ENCODE measurements at places on chromosomes 1 and 21.

DNA sequence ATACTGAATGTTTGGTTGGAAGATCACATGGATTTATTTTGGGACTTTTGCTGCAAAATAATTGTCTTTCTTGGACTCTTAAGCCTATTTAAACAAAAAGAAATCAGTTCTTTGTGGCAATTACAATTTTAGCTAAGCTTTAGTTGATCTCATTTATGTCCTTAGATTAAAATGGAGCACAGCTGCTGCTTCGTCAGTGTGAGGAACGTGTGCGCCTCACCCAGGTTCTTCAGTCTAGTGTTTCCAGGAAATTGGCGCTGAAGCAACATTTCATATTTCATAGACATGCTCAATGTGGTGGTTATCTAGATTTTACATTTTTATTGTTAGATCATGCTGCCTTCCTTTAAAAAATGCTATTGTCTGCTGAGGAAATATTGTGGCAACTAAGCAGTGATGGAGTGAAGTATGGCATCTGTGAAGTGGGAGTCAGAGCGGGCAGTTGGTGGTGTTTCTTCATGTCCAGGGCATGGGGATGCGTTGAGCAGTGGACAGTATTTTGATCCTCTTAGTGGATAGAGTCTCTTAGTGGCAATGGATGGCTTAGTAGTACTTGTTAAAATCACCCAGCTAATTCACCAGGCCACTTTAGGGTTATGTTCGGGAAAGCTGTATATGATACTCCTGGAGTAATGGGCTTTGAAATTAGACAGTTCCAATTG lies 5.6 kb downstream of the DDI2 start:
- DNase-seq = no peak
- no peak overlapping the region for H3K4me3 ChIP-seq
- H3K36me3 ChIP-seq = peaks cover 35% of the 10 kb centered on the region
- no peaks in the 10 kb centered on the region for H3K27me3 ChIP-seq
- peaks cover 77% of the 10 kb centered on the region for H3K4me1 ChIP-seq

DNA sequence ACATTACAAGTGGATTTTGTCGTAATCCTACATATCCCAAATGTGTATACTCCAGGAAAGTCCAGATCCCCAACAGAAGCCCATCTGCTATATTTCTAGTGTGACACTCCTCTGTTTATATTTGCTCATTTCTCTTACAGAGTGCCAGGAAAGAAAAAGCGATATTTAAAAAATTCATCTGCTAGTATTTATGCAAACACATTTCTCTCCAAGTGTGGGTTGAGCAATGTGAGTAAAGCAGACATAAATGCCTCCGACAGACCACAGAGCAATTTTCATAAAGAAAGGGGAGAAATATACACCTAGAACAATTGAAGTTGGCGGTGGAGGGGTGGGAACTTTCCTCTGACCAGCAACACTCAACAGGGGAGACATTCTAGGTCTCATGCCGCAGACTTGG lies 22.2 kb upstream of the RAP1A start:
- no peaks in the 10 kb centered on the region for H3K27me3 ChIP-seq
- peak overlapping the region; percentile 34 for H3K4me3 ChIP-seq
- DNase-seq = no peak
- peaks cover 2% of the 10 kb centered on the region for H3K36me3 ChIP-seq
- H3K4me1 ChIP-seq = peaks cover 100% of the 10 kb centered on the region

DNA sequence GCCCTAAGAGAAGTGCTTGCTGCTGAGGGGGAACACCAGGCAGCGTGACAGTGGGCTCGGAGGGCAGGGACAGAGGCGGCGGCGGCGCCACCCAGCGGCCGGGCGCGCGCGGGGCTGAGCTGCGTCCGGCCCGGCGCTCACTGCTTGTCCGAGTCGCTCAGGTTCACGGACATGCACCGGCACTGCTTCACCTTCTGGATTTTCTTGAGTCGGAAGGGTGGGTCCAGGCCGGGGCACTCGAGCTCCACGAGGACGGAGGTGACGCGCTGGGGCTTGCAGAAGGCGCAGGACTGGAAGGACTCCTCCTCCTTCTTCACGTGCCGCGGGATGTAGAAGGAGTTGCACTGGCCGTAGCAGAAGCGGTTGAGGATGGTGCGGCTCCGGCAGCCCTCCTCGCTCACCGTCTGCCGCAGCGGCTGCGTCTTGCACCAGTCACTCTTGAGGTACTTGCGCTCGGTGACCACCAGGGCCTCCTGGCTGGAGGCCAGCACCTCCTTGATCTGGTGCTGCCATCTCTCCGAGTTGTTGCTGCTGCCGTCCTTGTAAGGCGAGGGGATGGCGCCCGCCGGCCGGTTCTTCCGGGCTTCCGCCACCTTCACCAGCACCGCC lies 119.0 kb downstream of the GREM2 start:
- H3K27ac ChIP-seq = no peak overlapping the region
- no peak overlapping the region for H3K4me3 ChIP-seq
- H3K36me3 ChIP-seq = no peaks in the 10 kb centered on the region
- no peak for DNase-seq
- no peaks in the 10 kb centered on the region for H3K4me1 ChIP-seq

DNA sequence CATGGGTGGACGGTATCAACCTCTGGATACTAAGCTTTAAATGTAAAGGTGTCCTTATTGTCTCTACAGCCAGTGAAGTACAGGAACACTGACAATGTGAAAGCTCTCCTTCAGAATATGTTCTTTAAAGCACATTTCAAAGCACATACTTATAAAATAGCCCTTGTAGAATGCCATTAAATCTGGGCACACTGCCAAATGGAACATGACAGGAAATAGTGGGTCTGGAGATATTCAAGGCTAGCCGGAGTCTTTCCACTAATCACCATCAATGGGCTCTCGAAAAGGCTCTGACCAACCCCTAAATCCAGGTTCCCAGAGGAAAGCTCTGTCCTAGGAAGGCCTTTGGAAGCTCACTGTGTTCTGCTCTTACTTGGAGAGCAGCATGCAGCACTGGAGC lies 46.6 kb downstream of the PLD5 start:
- peaks cover 8% of the 10 kb centered on the region for H3K27me3 ChIP-seq
- H3K4me3 ChIP-seq = no peak overlapping the region
- no peak overlapping the region for H3K27ac ChIP-seq
- DNase-seq = no peak
- no peaks in the 10 kb centered on the region for H3K4me1 ChIP-seq

GRCh38 chr21:44332965-44333364 lies 6.2 kb downstream of the CFAP410 start:
- DNase-seq = no peak
- H3K36me3 ChIP-seq = peaks cover 3% of the 10 kb centered on the region
- H3K4me1 ChIP-seq = peaks cover 1% of the 10 kb centered on the region
- no peak overlapping the region for H3K4me3 ChIP-seq
- no peak overlapping the region for H3K27ac ChIP-seq

- no peaks in the 10 kb centered on the region for H3K36me3 ChIP-seq
- no peak for DNase-seq
- H3K4me3 ChIP-seq = no peak overlapping the region
- peak overlapping the region; percentile 58 for H3K27ac ChIP-seq
- H3K27me3 ChIP-seq = no peaks in the 10 kb centered on the region
Measured at GRCh38 chr1:183652107-183652506, 1.0 kb downstream of the APOBEC4 start.

- no peak for DNase-seq
- H3K27me3 ChIP-seq = no peaks in the 10 kb centered on the region
Measured at GRCh38 chr1:172293429-172293828, 127.1 kb upstream of the C1orf105 start.

GRCh38 chr1:184973272-184974055 lies 844 bp downstream of the NIBAN1 start:
- peaks cover 8% of the 10 kb centered on the region for H3K36me3 ChIP-seq
- peaks cover 32% of the 10 kb centered on the region for H3K27me3 ChIP-seq
- peaks cover 66% of the 10 kb centered on the region for H3K4me1 ChIP-seq
- H3K4me3 ChIP-seq = peak overlapping the region; percentile 93

DNA sequence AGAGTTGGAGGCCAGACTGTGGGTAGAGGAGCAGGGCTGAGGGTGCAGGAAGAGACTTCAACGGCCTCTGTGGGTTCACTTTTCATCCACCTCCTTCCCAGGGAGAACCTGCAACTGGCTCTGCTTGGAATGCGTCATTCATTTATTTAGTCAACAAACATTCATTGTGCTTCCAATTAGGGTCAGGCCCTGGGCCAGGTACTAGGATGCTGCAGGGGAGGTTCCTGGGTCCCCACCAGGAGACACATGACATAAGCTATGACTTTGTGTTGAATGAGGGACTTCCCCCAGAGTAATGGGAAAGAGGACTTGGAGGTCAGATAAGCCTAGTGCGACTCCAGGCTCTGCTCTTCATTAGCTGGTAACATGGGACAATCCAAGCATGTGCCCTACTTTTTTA lies 46.3 kb upstream of the RPL11 start:
- no peak overlapping the region for H3K27ac ChIP-seq
- no peak overlapping the region for H3K4me3 ChIP-seq
- no peak for DNase-seq
- H3K27me3 ChIP-seq = no peaks in the 10 kb centered on the region

GRCh38 chr21:43369124-43369523 lies 57.8 kb downstream of the SIK1 start:
- H3K27me3 ChIP-seq = peaks cover 4% of the 10 kb centered on the region
- peak overlapping the region; percentile 48 for H3K27ac ChIP-seq
- no peaks in the 10 kb centered on the region for H3K36me3 ChIP-seq
- no peak overlapping the region for H3K4me3 ChIP-seq
- peaks cover 4% of the 10 kb centered on the region for H3K4me1 ChIP-seq
- DNase-seq = no peak

DNA sequence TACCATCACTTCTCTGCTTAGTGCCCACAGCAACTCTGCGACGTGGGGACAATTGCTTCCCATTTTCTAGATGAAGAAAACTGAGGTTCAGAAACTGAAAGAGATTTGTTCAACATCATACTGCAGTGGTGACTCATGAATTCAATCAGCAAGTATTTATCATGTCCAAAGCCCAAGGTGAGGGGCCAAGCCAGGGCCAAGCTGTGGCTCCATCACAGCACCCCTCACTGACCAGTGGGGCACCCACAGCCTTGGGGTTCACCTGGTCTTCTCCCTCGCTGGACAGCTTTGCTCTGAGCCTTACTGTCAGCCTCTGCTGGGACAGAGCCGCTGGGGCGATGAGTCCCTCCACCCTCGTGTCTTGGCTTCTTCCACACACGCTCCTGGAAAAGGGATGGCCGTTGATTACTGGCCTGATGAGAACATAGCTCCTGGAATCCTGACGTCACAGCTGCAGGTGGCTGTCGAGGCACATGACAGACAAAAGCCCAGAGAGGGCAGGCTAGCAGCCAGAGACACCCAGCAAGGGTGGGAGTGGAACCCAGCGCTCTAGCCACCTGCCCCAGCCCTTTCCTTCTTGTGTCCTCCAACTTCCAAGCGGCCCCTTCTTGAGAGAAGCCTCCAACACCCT lies 6.2 kb downstream of the EDN2 start:
- no peaks in the 10 kb centered on the region for H3K36me3 ChIP-seq
- no peak overlapping the region for H3K27ac ChIP-seq
- no peaks in the 10 kb centered on the region for H3K27me3 ChIP-seq
- no peak for DNase-seq
- no peaks in the 10 kb centered on the region for H3K4me1 ChIP-seq

DNA sequence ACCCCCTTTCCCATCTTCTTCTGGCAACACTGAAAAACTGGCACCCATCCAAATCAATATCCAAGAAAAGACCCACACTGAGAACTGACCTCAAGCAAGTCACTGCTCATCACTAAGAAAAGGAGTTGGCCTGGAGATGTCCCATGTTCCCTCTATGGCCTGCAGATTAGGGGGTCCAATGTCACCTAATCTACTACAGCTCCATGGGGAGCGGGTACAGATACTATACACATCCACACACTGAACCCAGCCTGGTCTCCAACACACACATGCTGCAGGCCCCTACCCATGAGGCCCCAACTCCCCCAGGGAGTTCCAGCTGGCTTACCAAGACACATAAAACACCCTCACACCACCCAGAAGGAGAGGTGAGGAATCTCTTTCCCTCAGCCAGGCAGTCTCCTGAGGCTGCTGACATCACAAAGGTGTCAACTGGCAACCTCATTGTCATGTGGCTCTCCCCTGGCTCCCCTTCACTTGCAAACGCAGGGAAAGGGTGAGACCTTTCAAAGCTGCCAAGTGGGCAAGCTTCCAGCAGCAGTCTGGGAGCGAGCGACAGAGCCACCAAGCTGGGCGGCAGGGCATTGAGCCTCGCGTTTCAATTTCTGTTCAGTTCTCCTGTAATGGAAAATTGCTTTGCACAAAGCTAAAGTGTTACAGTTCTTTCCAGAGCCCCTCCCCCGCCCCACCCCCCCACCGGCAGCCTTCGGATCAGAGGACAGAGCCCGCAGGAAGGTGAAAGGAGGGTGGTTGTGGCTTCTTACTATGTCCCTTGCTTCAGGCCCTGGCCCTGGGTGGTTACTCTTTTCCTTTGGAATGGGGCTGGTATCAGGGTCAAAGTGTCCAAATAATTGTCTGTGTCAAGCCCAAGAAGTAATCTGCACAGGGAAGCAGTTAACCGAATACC lies at the start of gene LRRC52:
Gene LRRC52 (plus strand): TSS at position 469 of the 907 bp plus-strand sequence. CDS start 297 bp downstream, at position 766.
- peaks cover 4% of the 10 kb centered on the region for H3K4me1 ChIP-seq
- H3K36me3 ChIP-seq = no peaks in the 10 kb centered on the region
- H3K27ac ChIP-seq = no peak within 1 kb of the TSS
- DNase-seq = no peak
- no peak within 1 kb of the TSS for H3K4me3 ChIP-seq

- no peak for DNase-seq
- no peak overlapping the region for H3K27ac ChIP-seq
- H3K27me3 ChIP-seq = no peaks in the 10 kb centered on the region
Measured at GRCh38 chr21:27513825-27514224, 546.9 kb upstream of the ADAMTS5 start.

DNA sequence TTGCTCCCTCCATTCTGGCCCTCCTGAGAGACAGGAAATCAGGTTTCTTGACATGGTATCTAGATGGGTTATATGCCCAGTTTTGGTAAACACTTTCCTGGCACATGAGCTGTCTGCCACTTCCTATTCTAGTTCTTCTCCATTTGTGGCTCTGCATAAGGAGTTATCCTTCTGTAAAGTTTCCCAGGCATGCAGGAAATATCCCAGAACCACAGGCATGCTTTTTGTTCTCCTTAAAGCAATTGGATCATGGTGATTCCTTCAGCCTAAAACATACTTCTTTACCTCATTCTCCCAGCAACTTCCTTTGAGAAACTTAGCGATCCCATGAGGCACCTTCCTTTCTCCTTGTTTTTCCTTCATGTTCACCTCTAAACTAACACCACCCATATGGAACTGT lies 199.8 kb downstream of the CRB1 start:
- H3K4me1 ChIP-seq = no peaks in the 10 kb centered on the region
- no peak for DNase-seq
- no peak overlapping the region for H3K27ac ChIP-seq
- H3K27me3 ChIP-seq = no peaks in the 10 kb centered on the region

DNA sequence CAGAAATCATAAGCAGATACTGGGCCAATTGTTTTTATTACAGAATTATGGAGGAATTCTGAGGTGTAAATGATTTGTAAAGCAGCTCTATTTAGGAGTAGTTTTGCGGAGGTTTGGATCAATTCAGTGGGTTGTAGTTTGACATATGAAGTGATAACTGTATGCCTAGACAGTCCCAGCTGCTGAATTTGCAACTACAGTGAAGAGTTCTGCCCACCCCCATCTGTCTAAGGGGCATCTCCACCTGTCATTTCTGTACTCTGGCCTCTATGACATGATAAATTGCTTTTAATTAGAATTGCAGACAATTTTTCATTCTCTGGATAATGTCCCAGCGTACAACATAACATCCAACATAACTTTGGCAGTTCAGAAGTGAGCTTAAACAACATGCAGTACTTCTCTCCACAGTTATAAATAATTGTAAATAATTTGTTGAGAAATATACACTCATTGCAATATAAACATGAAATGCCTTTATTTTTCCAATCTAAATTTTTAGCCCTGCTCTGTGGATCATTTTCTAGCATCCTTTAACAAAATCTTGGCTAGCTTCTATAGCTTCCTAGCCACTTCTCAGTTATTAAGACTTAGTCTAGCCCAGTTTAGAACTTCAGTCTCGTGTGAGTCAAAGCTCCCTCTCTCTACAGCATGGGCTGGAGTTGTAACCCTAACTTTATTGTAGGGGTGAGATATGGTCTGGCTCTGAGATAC lies 52.3 kb downstream of the PDE4B start:
- H3K27me3 ChIP-seq = peaks cover 5% of the 10 kb centered on the region
- no peaks in the 10 kb centered on the region for H3K36me3 ChIP-seq
- H3K27ac ChIP-seq = no peak overlapping the region

All from activated naive CD8-positive, alpha-beta T cell treated with anti-CD3 and anti-CD28 coated beads, Interleukin-2, amount 50 U/mL, for 24 hours (primary cell).